ENCODE measurements at places on chromosomes 16 and 17. TPM values are rescaled to one million over a fixed set of nuclear protein-coding genes. Genes with fewer than 3 reads are reported as not detected.

NRN1L gene
- total RNA-seq, result 5.0 TPM

NUDT7 gene
- 8.3 TPM for total RNA-seq

SLC13A2 gene
- 1.3 TPM for total RNA-seq

SSTR5 gene
- total RNA-seq, result 2.4 TPM

C17orf78 gene
- not detected for total RNA-seq

MSLN gene
- 19.4 TPM for total RNA-seq

All from camera-type eye (tissue), 1 donor.